ENCODE measurements at places on chromosomes 2 and 18. TPM values are rescaled to one million over a fixed set of nuclear protein-coding genes. Genes with fewer than 3 reads are reported as not detected.

Gene PAIP2B
- 10.7 TPM for total RNA-seq

Gene DSC1
- 0.35 TPM for total RNA-seq

Gene SCN1A
- total RNA-seq = not detected

Gene GKN2
- total RNA-seq = not detected

Gene ST8SIA5
- total RNA-seq = not detected

DNA sequence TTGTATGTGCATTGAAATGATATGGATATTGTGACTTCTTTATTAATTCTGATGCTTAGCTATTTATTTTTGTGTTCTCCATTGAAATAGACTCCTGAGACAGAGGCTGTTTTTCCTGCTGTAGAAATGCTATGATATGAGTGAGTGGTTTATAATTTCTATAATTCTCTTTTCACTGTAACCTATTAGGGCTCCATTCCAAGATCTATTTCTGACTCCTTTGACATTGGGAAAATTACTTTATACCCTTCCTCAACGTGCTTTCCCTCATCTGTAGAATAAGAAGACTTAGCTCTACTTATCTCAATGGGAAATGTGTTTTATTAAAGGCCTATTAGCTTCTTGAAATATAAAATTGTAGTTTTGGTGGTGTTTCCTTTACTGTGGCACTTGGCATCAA lies 144.5 kb upstream of the RPRM start:
- no peak overlapping the region for H3K27ac ChIP-seq
- H3K4me1 ChIP-seq = no peaks in the 10 kb centered on the region
- no peaks in the 10 kb centered on the region for H3K27me3 ChIP-seq
- H3K36me3 ChIP-seq = no peaks in the 10 kb centered on the region
- H3K4me3 ChIP-seq = no peak overlapping the region

DNA sequence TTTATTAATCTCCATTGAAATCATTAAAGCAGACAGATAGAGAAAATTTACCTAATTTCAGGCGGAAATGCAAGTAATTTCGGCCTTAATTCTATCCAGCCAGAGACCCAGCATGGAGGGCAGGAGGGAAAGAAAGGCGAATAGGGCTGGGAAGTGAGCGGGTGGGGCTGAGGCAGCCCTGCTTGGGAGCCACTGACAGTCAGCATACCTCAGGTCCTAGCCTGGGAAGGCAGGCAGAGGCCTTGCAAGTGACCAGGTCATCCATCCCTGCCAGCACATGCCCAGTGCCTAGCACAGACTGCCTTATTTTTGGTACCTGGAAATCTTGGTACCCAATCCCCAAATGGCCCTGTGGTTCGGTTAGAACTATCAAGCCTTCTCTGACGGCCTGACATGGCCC lies 1.5 kb downstream of the GDF7 start:
- no peak for DNase-seq
- H3K4me1 ChIP-seq = peaks cover 16% of the 10 kb centered on the region
- H3K27ac ChIP-seq = no peak overlapping the region
- H3K36me3 ChIP-seq = no peaks in the 10 kb centered on the region
- no peak overlapping the region for H3K4me3 ChIP-seq

GRCh38 chr2:229511524-229511923 lies 202.8 kb downstream of the DNER start:
- H3K27ac ChIP-seq = no peak overlapping the region
- H3K36me3 ChIP-seq = no peaks in the 10 kb centered on the region
- H3K4me1 ChIP-seq = no peaks in the 10 kb centered on the region
- no peak overlapping the region for H3K4me3 ChIP-seq
- DNase-seq = no peak

- peak within 1 kb of the TSS; percentile 69 for H3K4me3 ChIP-seq
- peaks cover 11% of the 10 kb centered on the region for H3K4me1 ChIP-seq
- H3K36me3 ChIP-seq = no peaks in the 10 kb centered on the region
- peak; percentile 88 for DNase-seq
- peak within 1 kb of the TSS; percentile 78 for H3K27ac ChIP-seq
These were observed at the start of gene TNFRSF11A for GRCh38 chr18:62324917-62325805. TSS of gene TNFRSF11A (plus strand) at chr18:62325310. CDS start at chr18:62325353, 43 bp downstream.

DNA sequence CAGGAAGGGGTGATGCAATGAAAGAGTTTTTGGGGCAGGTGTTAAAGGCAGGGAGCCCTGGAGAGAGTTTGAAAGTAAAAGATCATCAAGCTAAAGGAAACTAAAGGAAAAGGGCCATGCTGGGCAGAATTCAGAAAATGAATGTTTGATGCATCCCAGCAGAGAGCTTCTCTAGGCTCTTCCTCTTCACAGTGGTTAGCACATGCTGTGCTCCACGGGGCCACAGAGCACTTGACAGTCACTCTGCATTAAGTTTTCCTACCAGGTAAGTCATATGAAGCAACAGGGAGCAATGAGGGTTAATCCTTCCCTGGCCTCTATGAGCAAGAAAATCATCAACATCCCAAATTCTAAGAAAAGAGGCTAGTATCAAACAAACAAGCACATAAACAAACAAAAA lies 895.2 kb downstream of the TRIB2 start:
- no peaks in the 10 kb centered on the region for H3K27me3 ChIP-seq
- no peaks in the 10 kb centered on the region for H3K36me3 ChIP-seq
- H3K27ac ChIP-seq = no peak overlapping the region
- H3K4me3 ChIP-seq = no peak overlapping the region
- DNase-seq = no peak

GRCh38 chr18:8959551-8960135 lies 142.9 kb upstream of the NDUFV2 start:
- no peaks in the 10 kb centered on the region for H3K36me3 ChIP-seq
- no peak overlapping the region for H3K27ac ChIP-seq
- H3K27me3 ChIP-seq = no peaks in the 10 kb centered on the region

DNA sequence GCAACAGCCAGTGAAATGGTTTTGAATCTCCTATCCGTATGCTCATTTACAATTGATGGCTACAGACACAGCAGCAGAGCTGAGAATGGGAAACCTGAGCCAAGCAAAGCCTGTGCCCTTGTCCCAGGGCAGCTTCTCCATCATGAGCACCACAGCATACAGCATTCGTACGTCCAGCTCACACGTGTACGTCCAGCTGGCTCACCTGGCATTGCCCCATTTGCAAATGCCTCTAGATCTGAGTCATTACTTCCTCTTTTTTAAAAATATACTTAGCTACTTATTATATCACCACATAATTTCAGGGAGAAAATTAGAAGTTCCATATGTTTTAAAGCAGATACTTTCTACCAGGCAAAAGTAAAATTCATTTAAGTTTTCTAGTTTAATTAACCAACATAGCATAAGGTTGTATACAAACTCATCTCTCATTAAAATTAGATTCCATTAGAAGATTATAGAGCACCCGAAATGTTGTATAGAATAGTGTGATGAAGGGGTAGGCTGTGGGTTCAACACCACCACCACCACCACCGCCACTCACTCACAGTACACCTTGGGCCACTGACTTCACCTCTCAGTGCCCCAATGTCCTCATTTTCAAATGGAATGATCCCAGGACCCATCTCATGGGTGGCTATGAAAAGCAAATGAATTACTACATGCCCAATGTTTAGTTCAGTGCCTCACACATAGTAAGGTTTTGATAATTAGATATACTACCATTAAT lies 31.4 kb upstream of the TMEM177 start:
- H3K27me3 ChIP-seq = no peaks in the 10 kb centered on the region
- no peak overlapping the region for H3K4me3 ChIP-seq
- H3K36me3 ChIP-seq = no peaks in the 10 kb centered on the region
- H3K27ac ChIP-seq = no peak overlapping the region
- peak; percentile 49 for DNase-seq
- H3K4me1 ChIP-seq = no peaks in the 10 kb centered on the region

DNA sequence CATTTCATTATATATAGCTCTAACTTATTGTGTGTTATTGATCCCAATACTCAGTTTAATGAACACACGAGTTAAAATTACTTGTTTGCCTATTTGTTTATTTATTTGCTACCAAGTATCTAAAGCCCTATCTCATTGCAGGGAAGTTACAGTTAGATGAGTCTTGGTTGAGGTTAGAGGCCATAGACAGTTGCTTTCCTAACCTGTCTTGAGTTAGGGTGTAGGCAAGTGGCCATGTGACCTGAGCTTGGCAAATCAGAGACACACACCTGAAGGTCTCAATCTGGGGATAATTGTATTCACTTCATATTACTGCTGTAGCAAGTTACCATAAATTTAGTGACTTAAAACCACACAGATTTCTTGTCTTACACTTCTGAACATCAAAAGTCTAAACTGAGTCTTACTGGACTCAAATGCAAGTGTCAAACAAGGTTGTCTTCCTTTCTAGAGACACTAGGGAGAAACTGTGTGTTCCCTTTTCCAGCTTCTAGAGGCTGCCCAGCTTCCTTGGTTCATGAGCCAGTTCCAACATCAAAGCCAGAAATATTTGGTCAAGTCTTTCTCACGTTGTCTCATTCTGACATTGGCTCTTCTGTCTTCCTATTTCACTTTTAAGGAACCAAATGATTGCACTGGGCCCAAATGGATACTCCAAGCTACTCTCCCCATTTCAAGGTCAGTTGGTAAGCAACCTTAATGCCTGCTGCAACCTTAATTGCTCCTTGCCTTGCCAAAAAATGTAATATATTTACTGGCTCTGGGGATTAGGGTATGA lies 39.7 kb downstream of the COL3A1 start:
- no peaks in the 10 kb centered on the region for H3K4me1 ChIP-seq
- H3K27ac ChIP-seq = no peak overlapping the region
- H3K36me3 ChIP-seq = no peaks in the 10 kb centered on the region
- H3K4me3 ChIP-seq = no peak overlapping the region
- no peak for DNase-seq
- no peaks in the 10 kb centered on the region for H3K27me3 ChIP-seq

GRCh38 chr2:107627926-107628325 lies 198.8 kb upstream of the RGPD4 start:
- H3K27ac ChIP-seq = no peak overlapping the region
- no peaks in the 10 kb centered on the region for H3K36me3 ChIP-seq
- H3K4me1 ChIP-seq = no peaks in the 10 kb centered on the region
- no peak for DNase-seq

DNA sequence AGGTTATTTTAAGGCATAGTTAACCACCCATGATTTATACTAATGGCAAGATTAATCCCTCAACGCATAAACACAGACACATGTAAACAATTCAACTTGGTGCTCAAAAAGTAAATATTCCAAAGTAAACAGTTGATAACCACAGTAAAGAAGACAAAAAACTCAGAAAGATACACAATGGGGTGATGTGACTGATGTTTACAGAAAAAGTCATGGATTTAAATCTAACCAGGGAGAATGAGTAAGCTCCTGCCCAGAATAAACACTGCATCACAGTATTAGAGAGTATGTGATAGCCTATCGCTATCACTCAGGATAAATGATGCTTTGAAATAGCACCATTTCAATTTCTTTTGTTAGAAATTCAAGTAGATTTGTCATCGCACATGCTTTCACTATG lies 49.3 kb downstream of the HIBCH start:
- DNase-seq = no peak
- no peak overlapping the region for H3K4me3 ChIP-seq
- H3K4me1 ChIP-seq = no peaks in the 10 kb centered on the region
- H3K27ac ChIP-seq = no peak overlapping the region
- H3K36me3 ChIP-seq = no peaks in the 10 kb centered on the region
- no peaks in the 10 kb centered on the region for H3K27me3 ChIP-seq

GRCh38 chr2:146853741-146854444 lies 990.9 kb upstream of the ACVR2A start:
- H3K4me3 ChIP-seq = no peak overlapping the region
- H3K27ac ChIP-seq = no peak overlapping the region
- no peaks in the 10 kb centered on the region for H3K27me3 ChIP-seq

GRCh38 chr2:225400060-225400511 lies 576 bp downstream of the NYAP2 start:
- H3K4me1 ChIP-seq = no peaks in the 10 kb centered on the region
- H3K27ac ChIP-seq = no peak overlapping the region
- no peak overlapping the region for H3K4me3 ChIP-seq
- H3K27me3 ChIP-seq = no peaks in the 10 kb centered on the region
- no peak for DNase-seq

GRCh38 chr2:84700006-84700405 lies 180.9 kb downstream of the TRABD2A start:
- H3K27ac ChIP-seq = no peak overlapping the region
- H3K4me1 ChIP-seq = peaks cover 7% of the 10 kb centered on the region
- no peak for DNase-seq
- H3K27me3 ChIP-seq = no peaks in the 10 kb centered on the region
- no peaks in the 10 kb centered on the region for H3K36me3 ChIP-seq

DNA sequence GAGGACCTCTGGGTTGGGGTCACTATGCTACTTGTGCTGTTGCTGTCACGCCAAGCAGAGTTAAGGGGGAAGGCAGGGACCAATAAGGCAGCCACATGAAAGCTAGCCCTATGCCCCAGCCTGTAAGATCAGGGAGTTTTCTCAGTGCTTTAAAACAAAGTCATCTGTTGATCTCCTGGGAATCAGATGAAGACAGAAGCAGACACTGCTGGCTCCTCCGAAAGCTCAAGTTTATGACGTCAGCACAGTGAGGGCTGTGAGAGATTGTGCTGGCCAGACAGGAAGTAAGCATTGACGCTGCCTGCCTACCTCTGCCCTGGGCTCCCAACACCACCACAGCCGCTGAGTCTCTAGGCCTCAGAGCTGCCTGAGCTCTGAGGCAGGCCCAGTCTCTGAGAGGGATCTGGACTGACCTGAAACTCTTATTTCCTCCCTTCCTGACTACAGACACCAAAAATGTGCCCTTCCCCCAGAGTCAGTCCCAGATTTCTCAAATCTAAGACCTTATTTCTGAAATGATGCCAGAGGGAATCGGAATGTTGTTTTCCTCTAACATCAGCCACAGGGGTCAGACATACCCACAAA lies 118.1 kb upstream of the EPAS1 start:
- no peaks in the 10 kb centered on the region for H3K36me3 ChIP-seq
- no peaks in the 10 kb centered on the region for H3K27me3 ChIP-seq
- H3K27ac ChIP-seq = peak overlapping the region; percentile 51
- H3K4me3 ChIP-seq = no peak overlapping the region
- DNase-seq = peak; percentile 24

GRCh38 chr2:37617119-37617892 lies 54.1 kb downstream of the CDC42EP3 start:
- DNase-seq = no peak
- no peaks in the 10 kb centered on the region for H3K36me3 ChIP-seq
- H3K4me3 ChIP-seq = no peak overlapping the region
- H3K4me1 ChIP-seq = peaks cover 8% of the 10 kb centered on the region

DNA sequence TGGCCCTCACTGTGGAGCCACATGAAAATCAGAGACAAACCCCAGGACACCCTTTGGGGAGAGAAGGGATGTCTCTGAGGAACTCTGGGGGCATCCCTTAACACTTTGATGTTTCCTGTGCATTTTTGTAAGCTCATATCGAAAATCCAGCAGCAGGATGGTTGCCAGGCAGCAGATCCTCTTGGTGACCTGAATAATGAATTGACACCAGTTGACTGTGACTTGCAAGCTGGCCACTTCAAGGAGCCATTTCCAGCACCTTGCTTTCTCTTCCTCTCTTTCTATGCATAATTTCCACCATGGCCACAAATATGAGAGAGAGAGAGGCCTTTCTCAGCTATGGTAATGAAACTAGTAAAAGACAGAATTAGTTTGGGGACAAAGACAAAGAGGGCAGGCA lies 91.7 kb downstream of the NRP2 start:
- no peak overlapping the region for H3K27ac ChIP-seq
- no peaks in the 10 kb centered on the region for H3K4me1 ChIP-seq
- no peaks in the 10 kb centered on the region for H3K36me3 ChIP-seq
- H3K27me3 ChIP-seq = no peaks in the 10 kb centered on the region

GRCh38 chr2:8121022-8121825 lies 560.6 kb upstream of the ID2 start:
- no peaks in the 10 kb centered on the region for H3K27me3 ChIP-seq
- H3K36me3 ChIP-seq = no peaks in the 10 kb centered on the region
- DNase-seq = no peak
- H3K4me1 ChIP-seq = peaks cover 8% of the 10 kb centered on the region
- no peak overlapping the region for H3K27ac ChIP-seq
